Fibroblast of skin of scalp (primary cell): ENCODE measurements at places on chromosomes 11 and 22.

- no peak for DNase-seq
Measured at GRCh38 chr11:2298795-2299761, 2.6 kb downstream of the C11orf21 start.

- DNase-seq: no peak
Measured at GRCh38 chr11:45648931-45649330, 16.5 kb downstream of the CHST1 start.

DNA sequence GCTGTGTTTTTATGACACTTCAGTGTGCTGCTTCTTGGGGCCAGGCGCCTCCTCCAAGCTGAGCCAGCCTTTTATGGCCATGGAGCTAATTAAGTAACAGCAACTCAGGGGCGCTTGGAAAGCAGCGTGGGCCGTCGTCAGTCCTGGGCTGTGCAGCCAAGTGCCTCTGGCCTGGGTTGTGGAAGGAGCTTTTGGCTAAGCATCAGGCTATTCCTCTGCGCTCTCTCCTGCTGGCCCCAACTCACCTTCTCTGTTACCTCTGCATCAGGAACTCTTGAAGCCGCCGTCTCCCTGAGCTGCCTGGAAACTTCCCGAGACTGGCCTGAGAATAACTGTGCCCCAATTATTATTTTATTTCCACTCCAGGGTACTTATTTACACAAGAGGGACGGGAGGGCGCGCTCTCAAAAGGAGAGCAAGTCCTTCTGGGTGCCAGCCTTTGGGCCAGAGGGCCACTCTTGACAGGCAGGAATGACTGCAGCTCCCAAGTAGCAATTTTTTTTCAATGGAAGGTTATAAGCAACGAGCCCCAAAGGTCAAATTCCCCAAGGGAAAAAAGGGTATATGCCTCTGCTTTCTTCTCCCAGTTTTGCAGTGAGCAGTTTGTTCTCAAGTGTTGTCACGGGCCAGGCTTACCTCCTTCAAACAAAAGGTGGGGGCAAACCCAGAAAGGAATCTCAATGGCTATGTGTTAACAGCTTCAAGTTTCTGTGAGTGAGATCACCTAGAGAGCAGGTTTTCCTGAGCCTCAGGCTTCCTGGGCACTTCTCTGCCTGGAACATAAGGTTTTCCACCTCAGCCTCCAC, 38.5 kb upstream of the NAV2 start:
- DNase-seq: peak; percentile 44

DNA sequence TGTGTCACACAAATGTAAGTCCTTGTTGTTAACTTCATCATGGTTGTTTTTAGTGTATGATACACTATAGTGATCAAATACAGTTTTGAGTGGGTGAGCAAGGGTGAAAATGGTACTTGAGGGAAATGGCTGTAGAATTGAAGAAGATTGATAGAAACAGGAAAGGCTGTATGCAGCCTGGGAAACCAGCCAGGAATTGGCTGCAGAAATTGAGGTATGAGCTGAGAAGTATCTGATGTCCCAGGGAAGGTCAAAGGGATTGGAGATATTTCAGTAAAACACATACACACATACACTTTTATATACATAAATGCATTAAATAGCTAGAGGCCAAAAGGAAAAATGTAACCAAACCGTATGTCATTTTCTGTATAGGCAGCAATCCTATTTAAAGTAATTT, 13.1 kb upstream of the YAP1 start:
- no peak for DNase-seq

DNA sequence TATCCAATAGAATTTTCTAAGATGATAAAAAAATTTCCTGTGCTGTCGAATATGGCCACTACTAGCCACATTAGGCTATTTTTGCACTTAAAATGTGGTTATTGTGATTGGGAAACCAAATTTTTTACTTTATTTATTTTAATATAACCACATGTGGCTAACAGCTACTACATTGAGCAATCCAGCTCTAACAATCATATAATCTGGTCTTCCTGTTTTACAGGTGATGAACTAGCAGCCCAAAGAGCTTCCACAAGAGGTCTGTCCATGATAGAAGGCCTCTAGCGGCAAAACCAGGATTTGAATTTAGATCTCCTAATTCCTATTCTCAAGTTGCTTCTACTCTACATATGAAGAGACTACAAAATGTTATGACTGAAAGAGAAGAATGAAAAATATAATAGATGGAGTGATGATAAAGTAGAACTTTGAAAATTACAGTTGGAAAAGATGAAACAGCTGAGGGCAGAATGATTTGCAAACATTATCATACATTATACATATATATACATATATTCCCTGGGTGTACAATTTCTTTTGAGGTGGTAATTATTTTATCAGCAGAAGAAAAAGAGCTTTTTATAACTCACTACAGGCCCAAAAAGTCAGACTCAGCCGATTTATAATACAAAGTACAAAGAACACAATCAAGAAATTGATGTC, 363.5 kb upstream of the PITPNB start:
- DNase-seq: peak; percentile 50

- no peak for DNase-seq
Measured at GRCh38 chr22:46070215-46070802, 80.0 kb upstream of the PPARA start.

- peak; percentile 36 for DNase-seq
Measured at GRCh38 chr11:94782446-94782845, 14.3 kb downstream of the AMOTL1 start.

- no peak for DNase-seq
Measured at GRCh38 chr22:46351131-46351735, 15.7 kb downstream of the TRMU start.

GRCh38 chr11:128464878-128465450, 122.4 kb downstream of the ETS1 start:
- DNase-seq: no peak

DNA sequence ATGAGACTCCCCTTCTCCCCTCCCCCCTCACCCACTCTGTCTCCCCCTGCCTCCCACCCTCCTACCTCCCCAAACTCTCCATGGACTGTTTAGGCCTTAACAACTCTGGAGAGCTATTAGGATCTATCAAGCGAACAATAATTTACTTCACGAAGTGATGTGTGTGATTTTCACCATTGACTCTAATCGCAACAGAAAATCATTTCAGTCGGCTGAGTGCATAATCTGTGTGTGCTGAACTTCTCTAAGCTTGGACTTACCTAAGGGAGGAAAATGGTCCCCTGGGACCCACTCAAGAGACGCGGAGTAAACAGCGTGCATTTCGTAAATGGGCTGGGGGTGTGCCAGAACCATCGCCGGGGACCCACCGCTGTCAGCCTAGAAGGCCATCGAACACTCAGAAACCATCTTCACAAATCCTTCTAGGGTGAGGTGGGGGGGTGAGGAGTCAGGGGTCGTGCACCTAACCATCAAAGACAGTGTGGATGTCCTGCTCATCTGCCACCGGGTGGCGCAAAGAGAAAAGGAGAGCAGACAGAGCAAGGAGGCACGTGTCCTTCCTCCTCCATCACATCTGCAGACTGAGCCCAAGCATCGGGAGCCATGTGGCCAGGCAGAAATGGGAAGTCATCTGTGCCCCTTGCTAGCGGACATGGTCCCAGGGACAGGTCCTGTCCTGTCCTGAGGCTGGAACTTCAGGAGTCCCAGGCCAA, 62.1 kb upstream of the NUP50 start:
- peak; percentile 71 for DNase-seq

DNA sequence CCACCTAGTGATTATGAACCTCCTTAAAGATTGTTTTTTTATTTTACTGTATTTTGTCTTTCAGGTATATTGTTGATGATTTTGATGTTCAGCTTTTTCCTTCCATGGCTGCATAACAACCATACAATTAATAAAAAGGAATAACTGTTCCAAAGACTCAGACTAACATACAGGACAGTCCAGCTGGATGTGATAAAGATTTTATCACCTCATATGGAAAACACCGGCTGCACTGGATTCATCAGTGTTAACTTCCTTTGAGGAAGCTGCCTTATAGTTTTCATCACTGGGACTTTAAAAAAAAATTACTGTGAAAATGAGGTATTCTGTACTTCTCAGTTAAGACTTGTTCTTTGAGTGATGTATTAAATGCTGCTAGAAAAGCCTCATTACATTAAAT, 19.5 kb downstream of the AQP11 start:
- DNase-seq: no peak

DNA sequence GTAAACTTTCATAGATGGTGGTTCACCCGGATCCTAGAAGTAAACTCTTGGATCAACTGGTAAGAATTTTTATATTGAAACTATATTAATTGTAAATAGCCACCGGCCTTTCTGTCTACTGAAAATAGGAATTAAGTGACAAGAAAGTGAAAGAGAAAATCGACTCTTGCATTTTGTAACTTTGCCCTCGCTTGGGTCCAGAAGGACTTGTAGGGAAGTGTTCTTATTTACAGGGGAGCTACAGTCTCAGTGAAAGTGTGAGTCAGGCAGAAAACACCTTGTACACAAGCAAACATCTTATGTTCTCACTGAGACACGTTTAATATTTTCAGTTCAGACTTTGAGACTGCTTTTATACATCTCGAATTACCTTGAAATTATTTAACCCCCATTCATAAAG, 238.9 kb downstream of the BLID start:
- no peak for DNase-seq

- DNase-seq: no peak
Measured at GRCh38 chr22:38075105-38075825, 8.7 kb downstream of the SLC16A8 start.

DNA sequence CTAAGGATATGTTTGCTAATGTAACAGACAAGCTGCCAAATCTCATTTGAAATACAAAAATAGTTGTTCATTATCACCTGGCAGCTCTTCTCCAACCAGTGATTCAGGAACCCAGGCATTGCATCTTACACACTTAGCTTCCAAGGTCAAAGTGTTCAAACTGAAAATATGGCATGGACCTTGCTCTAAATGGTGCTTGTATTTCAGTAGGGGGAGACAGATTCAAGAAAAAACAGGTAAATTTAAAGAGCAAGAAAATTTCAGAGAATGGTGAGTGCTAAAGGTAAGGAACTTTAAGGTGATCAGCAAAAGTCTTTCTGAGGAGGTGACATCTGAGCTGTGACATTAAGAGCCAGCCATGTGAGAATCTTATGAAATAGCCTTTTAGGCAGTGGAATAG, 82.8 kb upstream of the E2F8 start:
- DNase-seq: no peak

GRCh38 chr11:75642402-75643113, 26.3 kb downstream of the MAP6 start:
- no peak for DNase-seq

GRCh38 chr11:14315130-14315529, 43.9 kb downstream of the RRAS2 start:
- no peak for DNase-seq

GRCh38 chr22:48838846-48839730, 988.6 kb downstream of the BRD1 start:
- DNase-seq: no peak

GRCh38 chr11:102269927-102270326, 47.4 kb upstream of the BIRC3 start:
- DNase-seq: peak; percentile 60

DNA sequence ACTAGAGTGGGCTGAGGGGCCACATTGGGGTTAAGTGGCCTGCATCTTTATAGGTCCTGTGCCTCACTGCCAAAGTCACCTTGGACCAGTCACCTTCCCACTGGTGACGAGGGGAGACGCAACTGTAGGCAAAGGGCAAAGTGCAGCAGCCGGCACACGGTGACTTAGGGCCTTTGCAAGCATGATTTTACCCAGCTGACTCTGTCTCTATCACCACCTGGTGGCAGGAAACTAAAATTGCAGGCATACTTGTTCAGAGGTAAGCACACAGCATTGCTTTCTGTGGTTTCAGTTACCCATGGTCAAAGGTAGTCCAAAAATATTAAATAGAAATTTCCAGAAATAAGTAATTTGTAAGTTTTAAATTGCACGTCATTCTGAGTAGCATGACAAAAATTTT, 1164.4 kb downstream of the BRD1 start:
- DNase-seq: no peak

DNA sequence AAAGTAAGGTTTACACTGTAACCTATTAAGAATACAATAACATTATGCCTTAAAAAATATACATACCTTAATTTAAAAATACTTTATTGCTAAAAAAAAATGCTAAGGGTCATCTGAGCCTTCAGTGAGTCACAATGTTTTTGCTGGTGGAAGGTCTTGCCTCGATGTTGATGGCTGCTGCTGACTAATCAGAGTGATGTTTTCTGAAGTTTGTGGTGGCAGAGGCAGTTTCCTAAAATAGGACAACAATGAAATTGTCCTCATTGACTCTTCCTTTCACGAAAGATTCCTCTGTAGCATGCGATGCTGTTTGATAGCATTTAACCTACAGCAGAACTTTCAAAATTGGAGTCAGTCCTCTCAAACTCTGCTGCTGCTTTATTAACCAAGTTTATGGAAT, 97.6 kb downstream of the FAT3 start:
- peak; percentile 72 for DNase-seq

GRCh38 chr11:13962562-13963168, at the start of gene SPON1:
Gene SPON1, plus strand, starts transcription at chr11:13962723. Its CDS starts 182 bp downstream, at chr11:13962905.
- DNase-seq: peak; percentile 26

DNA sequence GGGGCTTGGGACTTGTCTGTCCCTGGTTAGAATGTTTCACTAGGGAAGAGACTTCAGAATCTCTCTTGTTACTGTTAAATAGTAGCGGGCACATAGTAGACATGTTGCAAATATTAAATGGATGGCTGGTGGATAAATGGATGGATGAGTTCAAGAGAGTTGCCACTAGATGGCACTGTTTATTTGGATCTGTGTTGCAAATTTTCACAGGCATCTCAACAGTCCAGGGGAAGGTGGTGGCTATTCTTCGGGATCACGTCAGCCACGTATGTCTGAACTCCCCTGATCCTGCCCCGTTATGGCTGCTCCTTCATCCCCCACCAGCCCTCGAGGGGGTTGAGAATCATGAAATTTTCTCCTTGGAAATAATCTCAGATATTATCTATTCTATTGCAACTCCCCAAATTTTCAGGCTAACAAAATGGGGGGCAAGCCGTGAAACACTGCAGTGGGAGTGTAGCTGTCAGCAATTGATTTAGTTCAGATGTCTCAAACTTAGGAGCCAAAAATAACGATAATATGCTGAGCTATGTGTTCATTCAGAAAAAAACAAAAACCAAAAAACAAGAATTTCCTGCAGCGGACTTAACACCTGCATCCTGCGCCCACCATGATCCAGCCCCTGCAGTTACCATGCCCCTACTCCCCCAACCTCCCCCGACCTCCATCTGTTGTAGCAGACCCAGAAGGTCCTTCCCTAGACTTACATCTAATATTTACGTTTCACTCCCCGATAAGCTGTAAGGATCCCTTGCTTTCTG, 29.1 kb upstream of the BIRC3 start:
- peak; percentile 85 for DNase-seq

DNA sequence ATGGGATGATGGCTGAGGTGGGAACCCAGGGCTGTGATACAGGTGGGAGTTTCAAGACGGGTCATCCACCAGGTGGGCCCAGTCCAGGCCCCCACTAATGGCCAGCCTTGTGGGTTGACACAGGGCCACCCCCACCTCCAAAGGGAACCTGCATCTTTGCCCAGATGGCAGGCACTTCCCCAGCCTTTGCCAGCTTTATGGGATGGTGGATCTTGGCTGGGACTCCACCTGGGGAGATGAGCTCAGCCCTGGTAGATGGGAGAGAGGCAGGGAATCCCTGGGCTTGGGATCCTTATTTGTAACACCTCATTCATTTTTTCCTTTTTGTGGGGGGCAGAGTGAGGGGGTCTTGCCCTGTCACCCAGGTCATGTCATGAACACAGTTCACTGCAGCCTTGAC, 33.4 kb downstream of the CD82 start:
- no peak for DNase-seq

- no peak for DNase-seq
Measured at GRCh38 chr11:116409238-116409637, 363.5 kb downstream of the BUD13 start.

- DNase-seq: no peak
Measured at GRCh38 chr11:11615086-11615485, 6.7 kb downstream of the GALNT18 start.

GRCh38 chr22:38305471-38306448, 11.5 kb downstream of the CSNK1E start:
- peak; percentile 25 for DNase-seq

GRCh38 chr11:24453129-24453718, 43.6 kb upstream of the LUZP2 start:
- no peak for DNase-seq
